Fibroblast of skin of left quadriceps (primary cell): ENCODE measurements at places on chromosomes 12 and 14.

- no peak for DNase-seq
These were observed 19.8 kb downstream of the LEMD3 start for GRCh38 chr12:65189028-65189718.

DNA sequence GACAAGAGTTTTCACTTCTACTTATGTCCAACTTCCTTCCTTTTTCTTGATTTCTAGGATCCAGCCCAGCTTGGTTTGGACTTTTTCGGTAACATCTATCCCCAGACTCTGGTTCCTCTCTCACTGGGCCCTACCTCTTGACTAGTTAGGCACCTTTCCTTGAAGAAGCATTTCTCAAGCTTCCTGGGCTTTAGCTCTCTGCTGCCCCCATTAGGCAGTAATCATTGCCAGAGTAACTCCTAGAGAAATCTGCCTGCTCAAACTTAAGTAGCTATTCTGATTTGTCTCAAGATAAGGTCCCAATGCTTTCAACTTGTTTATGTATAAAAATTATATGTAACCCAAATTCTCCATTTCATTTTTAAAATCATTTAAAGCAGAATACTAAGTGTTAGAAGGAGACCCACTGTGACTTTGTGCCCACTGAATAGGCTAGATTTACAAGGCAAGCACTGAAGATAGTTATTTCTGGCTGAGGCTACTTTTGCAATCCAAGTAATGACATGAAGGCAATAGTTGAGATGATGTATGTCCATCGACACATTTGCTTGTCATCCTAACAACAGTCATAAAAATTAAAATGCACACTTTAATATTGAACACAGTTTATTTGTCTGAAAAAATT, 275.0 kb upstream of the G2E3 start:
- DNase-seq: peak; percentile 17

GRCh38 chr12:109982210-109982609, 14.0 kb downstream of the GIT2 start:
- DNase-seq: peak; percentile 56

DNA sequence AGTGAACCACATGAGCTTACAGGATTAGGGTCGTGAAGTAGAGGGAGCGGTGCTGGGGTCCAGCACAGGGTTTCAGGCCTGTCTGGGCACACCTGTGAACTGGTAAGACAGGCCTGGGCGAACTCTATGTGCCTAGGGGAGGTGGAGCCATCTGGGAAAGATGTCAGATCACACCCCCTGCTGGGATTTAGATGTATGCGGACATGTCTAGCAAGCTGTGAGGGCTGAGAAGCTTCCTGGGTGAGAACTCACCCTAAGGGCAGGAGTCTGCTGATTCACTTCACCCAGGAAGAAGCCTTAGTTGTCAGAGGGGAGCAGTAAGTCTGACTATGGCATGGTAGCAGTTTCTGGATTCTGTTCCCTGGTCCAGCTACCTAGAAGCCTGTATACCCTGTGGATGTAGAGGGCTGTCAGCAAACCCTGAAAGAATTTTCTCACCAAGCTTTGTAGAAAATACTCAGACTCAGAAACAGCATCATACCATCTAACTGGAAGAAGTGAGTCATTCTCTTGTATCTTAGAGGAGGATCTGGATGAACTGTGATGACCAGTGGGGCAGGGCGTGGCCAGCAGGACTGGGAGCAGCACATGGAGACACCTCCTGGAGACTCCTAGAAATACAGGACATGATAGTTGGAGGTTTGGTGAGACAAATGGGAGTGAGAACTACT, 11.2 kb upstream of the PYGL start:
- peak; percentile 76 for DNase-seq

- peak; percentile 36 for DNase-seq
These were observed 70.1 kb downstream of the SLC6A15 start for GRCh38 chr12:84842406-84843013.

GRCh38 chr14:75845136-75845804, 136.5 kb downstream of the TGFB3 start:
- no peak for DNase-seq

- peak; percentile 30 for DNase-seq
These were observed 21.4 kb upstream of the CMKLR1 start for GRCh38 chr12:108360487-108360886.

DNA sequence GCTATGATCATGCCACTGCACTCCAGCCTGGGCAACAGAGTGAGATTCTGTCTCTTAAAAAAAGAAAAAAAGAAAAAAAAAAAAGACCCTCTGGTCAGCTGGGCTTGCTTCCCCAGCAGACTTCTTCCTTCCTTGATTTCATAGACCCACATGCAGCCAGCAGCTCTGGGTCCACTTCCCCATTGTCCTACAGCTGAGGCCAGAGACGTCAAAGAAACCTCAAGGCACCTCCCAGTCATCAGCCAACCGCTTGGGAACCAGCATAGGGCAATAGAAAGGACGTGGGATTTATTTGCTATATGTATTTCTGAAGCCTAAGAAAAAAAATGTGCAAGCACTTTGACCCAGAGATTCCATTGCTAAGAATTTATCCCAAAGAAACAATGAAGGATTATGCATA, 35.4 kb upstream of the SPPL3 start:
- no peak for DNase-seq

- DNase-seq: no peak
These were observed 65.5 kb upstream of the STON2 start for GRCh38 chr14:81465507-81466228.

- DNase-seq: no peak
These were observed 6.7 kb upstream of the CACNB3 start for GRCh38 chr12:48811437-48812090.

GRCh38 chr12:60266381-60266852, 670.6 kb downstream of the SLC16A7 start:
- no peak for DNase-seq

GRCh38 chr12:126182619-126183236, 1117.5 kb downstream of the AACS start:
- no peak for DNase-seq

DNA sequence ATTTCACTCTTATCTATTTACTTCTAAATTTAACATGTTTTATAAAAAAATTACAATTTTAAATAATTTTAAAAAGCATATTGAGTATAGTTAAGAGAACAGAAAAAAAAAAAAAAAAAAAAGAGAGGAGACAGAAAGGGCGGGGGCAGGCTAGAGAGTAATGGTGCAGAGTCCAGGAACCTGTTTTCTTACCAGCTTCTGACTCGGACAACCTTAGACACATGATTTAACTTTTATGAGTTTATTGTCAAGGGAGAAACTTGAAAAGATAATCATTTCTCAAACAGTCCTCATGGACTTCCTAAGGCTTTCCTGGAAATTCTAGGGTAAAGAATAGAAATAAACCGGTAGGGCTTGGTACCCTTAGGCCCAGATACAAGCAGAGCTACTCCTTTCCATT, 84.3 kb downstream of the RPS6KA5 start:
- DNase-seq: no peak

DNA sequence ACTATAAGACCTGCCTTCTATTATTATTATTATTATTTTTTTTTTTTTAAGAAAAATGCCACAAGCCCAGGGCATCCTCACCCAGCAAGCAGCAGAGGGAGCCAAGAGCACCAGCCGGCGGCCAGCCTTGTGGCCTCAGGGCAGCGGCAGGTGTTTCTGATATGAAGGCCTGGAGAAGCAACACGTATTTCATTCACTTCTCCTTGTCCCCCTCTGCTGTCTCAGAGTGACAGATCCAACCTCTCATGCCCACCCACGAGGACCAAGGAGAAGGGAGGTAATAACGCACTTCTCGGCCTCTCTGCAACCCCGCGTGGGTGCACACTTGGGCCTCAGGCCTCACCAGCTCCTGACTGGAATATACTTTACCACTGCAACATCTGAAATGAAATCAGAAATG, 25.4 kb downstream of the CDC42BPB start:
- DNase-seq: no peak

DNA sequence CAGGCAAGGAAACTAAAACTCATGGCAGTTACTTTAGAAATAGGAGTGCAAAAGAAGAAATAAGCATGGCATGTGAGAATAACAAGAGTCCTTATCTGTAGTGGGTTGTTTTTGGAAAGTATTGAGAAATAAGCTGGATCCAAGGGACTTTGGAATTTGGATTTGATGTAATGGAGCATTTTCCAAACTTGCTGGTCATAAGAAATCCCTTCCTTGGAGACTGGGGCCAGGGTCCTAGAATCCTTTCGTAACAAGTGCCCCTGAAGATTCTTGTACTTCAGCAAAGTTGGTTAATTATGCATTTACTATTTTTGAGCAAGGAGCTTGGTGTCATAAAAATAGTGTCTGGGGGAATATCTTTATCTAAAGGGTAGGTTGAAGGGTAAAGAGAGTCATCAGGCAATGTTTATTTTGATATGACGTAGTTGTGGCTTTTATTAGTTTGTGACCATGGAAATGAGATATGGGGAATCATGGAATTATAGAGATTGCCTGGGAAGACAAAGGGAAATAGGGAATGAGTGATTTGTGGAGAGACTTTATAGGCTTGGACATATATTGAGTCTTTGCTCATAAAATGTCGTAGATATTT, 53.9 kb downstream of the WNK1 start:
- no peak for DNase-seq

DNA sequence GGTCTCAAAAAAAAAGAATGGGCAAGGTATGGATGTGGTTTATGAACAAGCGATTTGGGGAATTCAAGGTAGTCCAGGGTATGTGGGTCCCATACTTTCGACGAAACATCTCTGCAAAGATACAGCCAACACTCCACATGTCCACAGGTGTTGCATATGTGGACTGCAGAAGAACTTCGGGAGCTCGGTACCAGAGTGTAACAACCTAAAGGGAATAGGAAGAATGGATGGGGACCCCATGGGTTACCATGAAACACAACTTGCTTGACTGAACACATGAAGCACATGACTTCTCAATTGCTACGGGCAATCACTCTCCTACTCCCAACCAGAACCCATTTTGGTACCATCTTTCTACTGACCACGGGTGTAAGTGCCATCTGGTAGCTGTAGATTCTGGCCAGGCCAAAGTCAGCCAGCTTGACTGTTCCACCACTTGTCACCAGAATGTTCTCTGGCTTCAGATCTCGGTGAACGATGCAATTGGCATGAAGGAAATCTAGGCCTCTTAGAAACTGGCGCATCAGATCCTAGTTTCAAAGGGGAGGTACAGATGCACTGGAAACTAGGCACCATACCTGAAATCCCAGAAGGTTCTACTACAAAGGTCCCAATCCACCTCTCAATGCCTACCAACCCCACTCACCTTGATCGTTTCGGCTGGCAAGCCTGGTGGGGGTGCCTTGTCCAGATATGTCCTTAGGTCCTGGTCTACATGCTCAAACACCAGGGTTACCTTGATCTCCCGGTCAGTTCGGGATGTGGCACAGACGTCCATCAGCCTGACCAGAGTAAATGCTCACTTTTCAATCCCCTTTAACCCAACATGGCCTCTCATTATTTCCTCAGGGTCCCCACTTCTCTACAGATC, 1.3 kb downstream of the CDK4 start:
- no peak for DNase-seq

- peak; percentile 22 for DNase-seq
These were observed 84.8 kb downstream of the NRXN3 start for GRCh38 chr14:78254911-78255461.

DNA sequence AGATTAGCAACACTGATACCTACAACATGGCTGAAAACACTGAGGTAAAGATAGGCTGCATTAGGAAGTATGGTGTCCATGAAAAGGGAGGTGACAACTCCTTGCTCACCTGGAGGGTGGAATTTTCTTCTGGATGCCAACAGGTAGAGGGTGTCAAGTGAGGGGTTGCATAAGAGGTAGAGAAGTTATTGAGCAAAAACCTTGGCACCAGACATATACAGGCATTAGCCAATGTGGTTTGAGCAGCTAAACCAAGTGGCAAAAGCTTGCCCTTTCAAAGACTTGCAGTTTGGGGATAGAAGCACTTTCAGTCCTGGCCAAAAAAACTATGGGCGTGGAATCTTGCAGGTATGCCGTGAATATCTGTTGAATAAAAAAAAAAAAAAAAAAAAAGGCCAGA, 3.8 kb downstream of the RITA1 start:
- no peak for DNase-seq

GRCh38 chr12:130613831-130614529, 102.1 kb downstream of the RIMBP2 start:
- no peak for DNase-seq

GRCh38 chr12:6932766-6933165, 5.0 kb downstream of the ATN1 start:
- DNase-seq: no peak

DNA sequence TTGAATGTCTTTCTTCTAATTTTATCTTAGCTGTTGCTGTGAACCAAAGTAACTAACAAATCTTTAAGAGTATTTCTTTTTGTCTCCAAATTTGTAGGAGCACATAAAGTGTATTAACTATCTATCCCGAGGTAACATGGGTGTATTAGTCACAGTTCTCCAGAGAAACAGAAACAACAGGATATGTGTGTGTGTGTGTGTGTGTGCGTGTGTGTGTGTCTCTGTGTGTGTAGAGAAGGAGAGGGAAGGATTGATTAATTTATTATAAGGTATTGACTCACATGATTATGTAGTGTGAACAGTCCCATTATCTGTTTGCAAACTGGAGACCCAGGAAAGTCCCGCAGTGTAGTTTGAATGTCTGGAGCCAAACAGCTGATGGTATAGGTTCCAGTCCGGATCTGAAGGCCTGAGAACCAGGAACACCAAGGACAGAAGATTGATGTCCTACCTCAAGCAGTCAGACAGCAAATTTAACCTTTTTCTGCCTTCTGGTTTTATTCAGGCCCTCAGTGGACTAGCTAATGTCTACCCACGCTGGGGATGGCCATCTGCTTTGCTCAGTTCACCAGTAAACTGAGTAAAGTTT, 14.4 kb downstream of the G2E3 start:
- DNase-seq: no peak

DNA sequence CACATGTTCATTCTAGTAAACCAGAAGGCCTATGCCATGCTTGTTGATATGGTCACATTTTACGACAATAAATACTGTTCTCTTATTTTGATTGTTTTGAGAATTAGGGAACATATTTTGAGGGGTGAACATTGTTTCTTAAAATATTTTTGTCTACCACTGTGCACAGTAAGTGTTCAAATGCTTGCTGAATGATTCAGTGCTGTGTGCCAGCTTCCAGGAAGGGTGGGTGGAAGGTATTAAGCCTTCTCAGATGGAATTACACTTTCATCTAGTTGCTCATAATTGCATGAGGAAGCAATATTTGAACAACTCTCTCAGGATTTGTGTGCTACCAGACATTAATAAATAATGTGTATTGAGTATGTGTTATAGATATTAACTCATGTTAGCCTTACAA, 15.5 kb upstream of the TMX1 start:
- DNase-seq: no peak

- DNase-seq: no peak
These were observed 44.9 kb downstream of the KRT80 start for GRCh38 chr12:52146822-52147366.

DNA sequence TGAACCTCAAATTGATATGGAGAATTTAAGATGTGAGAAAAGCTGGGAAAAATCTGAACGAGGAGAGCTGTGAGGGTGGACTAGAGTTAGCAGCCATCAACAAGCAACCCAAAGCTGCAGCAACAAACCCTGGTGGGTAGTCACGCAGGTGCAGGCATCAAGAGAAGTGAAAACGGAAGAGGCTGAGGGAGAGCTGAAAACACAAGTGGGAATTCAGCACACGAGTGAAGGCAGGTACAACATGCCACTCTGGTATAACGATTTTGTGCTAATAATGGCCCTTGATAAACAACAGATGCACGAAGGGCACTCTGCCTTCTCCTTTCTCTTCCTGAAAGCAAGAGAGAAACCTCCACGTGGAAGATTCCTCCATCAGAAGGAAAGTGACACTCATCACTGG, 11.5 kb downstream of the TCL1B start:
- DNase-seq: no peak

- no peak for DNase-seq
These were observed 110.3 kb downstream of the DICER1 start for GRCh38 chr14:95046711-95047681.
